ENCODE measurements at places on chromosomes 16 and 17.

- no peak for DNase-seq
These were observed 22.8 kb downstream of the CRLF3 start for GRCh38 chr17:30801671-30802070.

DNA sequence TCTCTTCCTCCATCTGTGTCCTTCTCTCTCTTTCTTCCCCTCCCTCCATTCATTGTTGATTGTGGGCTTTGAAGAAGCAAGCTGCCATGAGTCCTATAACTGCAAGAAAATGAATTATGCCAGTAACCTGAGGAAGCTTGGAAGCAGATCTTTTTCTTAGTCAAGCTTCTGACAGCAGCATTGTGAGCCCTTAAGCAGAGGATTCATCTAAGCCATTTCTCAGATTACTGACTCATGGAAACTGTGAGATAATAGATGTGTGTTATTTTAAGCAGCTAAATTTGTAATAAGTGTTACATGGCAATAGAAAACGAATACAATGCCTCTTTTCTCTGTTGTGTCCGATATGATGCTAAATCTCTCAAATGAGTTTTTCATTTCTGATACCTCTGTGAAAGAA lies 1109.7 kb downstream of the CDH11 start:
- no peak for DNase-seq

DNA sequence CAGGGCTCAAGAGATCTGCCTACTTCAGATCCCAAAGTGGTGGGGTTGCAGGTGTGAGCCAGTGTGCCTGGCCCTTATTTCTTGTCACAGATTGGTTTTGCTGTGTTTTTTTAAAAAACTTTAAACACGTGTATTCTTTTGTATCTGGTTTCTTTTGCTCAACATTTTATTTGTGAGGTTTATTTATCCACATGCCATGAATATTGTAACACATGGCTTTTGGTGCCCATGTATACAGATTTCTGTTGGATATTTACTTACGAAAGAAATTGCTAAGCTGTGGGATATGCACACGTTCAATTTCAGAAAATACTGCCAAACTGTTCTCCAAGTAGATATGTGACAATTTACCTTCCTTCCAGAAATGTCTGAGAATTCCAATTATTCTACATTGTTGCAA lies 18.7 kb upstream of the IL34 start:
- DNase-seq, result no peak

DNA sequence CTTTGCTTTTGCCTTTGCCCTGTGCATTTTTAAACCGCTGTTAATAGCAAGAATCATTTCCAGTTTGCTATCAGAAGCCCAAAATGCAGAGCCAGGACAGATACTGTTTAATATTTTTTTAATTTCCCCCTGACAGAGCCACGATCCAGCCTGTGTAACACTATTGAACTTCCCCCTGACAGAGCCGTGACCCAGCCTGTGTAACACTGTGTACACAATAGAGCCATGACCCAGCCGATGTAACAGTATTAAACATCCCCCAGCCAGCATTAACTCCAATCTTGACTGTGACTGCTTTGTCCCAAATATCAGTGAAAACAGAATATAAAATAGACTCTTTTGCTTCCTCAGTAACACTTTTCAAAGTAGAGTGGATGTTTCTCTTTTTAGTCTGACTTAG lies 607.9 kb upstream of the CDH5 start:
- no peak for DNase-seq

GRCh38 chr16:886084-886543 lies 84.7 kb downstream of the LMF1 start:
- no peak for DNase-seq

DNA sequence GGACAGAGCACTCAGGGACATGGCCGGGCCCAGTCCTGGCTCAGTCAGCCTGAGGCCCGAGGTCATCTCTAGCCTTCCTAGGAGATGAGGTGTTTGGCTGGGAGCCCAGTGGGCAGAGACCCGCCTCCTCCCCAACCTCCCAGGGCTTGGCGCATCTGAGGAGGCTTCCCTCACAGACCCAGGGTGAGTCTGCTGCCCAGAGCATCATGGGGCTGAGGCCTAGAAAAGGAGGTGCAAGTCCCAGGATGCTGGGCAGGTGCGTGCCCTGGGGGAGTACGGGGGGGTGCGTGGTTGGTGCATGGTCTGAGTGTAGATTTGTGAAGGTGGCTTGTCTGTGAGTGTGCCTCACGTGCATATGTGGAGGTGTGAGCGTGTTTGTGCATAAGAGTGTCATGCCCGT lies 4.7 kb downstream of the PDE6G start:
- no peak for DNase-seq

GRCh38 chr16:71826533-71827017 lies 17.9 kb upstream of the AP1G1 start:
- DNase-seq, result no peak

GRCh38 chr17:48295362-48296288 lies 134.4 kb downstream of the SKAP1 start:
- DNase-seq, result no peak

DNA sequence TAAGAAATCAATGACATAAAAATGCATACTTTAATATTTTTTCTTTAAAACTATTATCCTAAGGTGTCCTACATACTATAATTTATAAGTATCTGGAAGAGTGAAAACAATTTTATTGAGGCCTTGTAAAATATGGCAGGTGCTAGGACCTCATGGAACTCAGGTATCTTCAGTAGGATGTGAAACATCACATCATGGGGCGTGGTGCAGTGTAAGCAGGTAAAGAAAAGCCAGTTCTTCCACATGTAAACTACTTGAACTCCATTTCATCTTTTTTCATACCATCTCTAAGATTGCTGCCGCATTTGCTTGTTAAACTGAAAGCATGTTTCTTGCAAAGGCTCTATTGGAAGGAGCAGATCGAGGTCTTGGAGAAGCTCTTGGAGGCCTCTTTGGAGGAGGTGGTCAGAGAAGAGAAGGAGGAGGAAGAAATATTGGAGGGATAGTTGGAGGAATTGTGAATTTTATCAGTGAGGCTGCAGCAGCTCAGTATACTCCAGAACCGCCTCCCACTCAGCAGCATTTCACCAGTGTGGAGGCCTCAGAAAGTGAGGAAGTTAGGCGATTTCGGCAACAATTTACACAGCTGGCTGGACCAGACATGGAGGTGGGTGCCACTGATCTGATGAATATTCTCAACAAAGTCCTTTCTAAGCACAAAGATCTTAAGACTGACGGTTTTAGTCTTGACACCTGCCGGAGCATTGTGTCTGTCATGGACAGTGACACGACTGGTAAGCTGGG lies at the start of gene CAPNS2:
Gene CAPNS2, plus strand, starts transcription at position 253 of the 744 bp plus-strand sequence. Its CDS starts 73 bp downstream, at position 326.
- DNase-seq, result no peak

DNA sequence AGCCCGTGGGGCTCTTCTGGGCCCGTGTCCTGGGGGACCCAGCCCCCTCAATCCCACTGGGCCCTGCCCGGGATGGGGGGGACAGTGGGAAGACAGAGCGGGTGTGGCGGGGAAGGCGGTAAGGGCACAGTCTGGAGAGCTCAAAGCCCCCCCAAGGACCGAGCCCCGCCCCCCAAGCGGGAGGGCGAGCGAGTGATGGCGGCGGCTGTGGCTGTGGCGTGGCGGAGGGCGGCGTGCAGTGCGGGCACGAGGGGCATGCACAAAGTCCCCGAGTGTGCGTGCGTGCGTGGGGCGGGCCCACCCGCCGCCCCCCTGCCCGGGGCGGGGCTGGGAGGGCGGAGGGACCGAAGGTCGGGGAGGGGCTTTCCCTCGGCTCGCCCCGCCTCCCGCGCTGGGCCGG lies 3.6 kb upstream of the WDR24 start:
- no peak for DNase-seq

DNA sequence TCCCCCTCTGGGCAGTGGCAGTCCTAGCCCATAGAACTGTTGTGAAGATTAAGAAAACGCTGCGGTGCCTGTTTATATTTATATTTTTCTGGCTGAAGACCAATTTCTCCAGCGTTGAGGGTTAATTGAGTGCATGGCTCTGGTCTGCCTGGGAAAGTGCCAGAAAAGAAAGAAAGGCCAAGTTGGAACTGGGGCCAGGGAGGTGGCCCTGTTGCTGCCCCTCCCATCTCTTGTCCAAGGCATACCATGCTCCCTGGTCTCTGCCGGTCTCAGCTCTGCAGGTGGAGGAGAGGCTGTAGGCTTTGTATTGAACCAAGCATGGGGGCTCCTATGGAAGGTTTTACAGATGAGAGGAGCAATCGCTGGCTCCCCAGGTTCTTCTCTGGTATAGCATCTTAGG lies 124.7 kb downstream of the MGAT5B start:
- DNase-seq, result no peak

DNA sequence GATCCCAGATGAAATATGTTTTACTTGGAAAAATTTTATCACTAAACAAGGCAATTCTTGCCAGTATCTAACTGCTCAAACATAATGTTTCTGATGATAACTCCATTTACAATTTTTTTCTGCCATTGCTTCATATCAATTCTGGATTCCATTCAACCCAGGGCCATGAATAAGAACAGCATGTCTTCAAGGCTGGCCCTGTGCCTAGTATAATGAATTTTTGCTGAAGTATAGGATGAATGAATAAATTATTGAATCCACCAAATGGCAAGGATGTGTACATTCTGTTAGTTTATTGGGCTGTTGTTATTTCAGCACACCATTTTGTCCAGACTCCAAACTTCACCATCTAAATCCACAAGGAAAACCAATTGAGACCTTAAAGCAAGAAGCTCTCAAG lies 414.7 kb downstream of the HS3ST3B1 start:
- no peak for DNase-seq

DNA sequence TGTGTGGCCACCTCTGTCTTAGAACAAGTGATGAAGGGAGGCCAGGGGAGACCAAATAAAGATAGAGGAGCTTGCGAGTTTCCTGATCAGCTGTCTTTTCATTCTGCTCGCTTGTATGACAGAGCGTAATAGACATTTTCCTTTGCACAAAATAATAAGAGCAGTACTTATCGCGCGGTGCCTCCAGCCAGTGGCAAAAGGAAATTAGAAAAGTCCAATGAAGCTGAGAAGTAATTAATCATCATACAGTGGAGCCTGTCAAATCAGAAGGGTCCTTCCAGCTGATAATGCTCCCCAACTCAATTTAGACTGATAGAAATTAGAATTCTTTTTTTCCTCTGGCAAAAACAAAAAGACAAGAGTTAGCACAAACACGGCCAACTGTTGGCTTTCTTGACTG lies 307.0 kb upstream of the IRX5 start:
- no peak for DNase-seq

Data from stimulated activated CD4-positive, alpha-beta T cell treated with anti-CD3 and anti-CD28 coated beads, TNF-alpha, amount 100 ng/mL, for 4 hours (primary cell).